ENCODE measurements at places on chromosomes 5 and 9. TPM values are rescaled to one million over a fixed set of nuclear protein-coding genes. Genes with fewer than 3 reads are reported as not detected.

The FAM78A gene
- total RNA-seq: 62.4 TPM

The ZNF189 gene
- 5.3 TPM for total RNA-seq

The INSL6 gene
- total RNA-seq: not detected

The PRLR gene
- 0.03 TPM for total RNA-seq

The HMMR gene
- total RNA-seq: 0.74 TPM

The ECPAS gene
- 37.5 TPM for total RNA-seq

The FBN2 gene
- not detected for total RNA-seq

- DNase-seq: no peak
Measured at GRCh38 chr5:180557217-180557809, 34.0 kb downstream of the SCGB3A1 start.

DNA sequence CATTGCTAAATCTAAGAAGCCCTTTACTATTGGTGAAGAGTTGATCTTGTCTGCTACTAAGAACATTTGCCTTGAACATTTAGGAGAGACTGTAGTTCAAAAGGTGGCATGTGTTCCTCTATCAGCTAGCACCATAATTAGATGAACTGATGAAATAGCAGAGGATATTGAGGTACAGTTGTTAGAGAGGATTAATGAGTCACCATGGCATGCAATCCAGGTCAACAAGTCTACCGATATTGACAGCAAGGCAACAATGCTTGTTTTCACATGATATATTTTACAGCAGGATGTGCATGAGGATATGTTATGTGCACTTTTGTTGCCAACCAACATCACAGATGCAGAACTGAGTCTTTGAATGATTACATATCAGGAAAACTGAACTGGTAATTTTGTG, 134.3 kb upstream of the CDH9 start:
- no peak for DNase-seq

- DNase-seq: no peak
Measured at GRCh38 chr5:171050916-171051315, 189.1 kb downstream of the RANBP17 start.

DNA sequence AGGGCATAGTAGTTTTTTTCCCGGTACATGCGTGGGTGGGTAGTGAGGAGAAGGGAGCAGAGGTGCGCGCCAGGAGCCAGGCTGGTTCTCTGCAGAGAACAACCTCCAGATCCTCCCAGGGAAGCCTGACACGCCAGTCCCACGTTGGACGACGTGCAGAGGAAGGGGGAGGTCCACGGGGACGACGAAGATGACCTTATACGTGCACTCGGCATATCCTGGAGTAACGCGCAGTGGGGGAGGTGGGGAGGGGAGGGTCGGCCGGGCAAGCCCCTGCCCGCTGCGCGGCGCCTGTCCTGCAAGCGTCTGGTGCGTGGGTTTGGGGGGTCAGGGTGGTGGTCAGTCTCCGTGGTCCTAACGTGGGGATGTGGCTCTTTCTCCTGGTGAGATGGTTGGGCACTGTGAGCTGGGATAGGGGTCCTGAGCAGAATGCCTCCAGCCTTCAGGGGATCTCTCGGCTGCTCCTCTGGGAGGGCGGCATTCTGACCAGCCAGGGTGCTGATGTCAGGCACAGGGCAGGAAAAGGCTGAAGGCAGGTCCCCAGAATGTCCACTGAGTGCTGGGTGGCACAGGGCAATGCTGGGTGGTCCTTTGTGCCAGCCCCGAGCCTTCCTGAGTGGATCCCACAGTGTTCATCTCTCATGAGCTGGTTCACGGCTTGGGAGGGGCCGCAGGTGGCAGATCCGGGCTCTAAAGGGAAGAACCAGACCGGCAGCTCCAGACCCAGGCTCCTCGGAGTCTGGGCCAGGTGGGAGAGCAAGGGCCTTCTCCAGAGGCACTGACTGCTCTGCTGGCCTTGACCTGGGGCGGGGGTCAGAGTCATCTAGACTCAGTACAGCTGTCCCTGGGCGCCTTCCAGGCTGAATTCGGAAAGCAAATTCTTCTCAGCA, 10.5 kb upstream of the SCGB3A1 start:
- DNase-seq: no peak

DNA sequence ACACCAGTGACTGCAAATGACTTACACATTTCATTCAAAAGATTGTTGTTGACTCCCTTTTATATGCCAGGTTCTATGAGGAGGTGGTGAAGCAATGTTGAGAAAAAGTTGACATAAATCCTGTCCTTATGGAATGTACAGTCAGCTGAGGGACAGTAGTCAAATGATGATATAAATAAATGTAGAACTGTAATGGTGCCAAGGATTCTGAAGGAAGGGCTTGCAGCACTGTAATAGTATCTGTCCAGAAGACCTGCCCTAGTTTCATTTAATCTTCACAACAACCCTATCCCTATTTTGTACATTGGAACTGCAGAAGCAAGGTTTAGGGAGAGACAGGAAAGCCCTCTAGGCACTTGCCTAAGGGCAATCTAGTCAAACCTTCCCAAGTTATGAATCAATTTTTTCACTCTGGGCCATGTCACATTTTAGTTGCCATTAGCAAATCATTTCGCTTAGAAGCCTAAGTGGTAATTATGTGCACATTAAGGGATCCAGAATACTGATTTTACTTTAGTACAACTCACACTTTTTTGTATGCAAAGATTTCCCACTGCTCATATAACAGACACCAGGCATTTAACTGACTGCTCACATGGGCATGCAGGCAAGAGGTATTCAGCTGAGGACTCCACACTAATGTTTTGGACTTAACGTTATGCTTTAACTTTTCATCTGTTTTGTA, 34.5 kb upstream of the LIFR start:
- DNase-seq: no peak

DNA sequence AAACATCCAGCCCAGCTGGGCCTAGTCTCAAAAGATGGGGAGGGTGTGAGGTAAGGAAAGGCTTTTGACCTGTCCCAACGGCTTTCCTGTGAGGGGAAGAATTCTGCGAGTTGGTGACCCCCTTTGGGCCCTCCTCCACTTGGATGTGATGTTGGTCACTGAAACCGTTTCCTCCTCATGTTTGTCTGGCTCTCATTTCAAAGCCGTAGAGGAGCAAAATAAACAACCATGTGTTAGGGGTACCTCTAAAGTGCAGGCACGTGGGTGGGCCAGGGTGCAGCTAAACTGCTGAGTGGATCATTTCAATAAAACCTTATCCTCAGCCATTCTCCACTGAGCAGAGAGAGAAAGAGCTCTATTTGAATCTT, 84.3 kb upstream of the MELK start:
- DNase-seq: no peak

DNA sequence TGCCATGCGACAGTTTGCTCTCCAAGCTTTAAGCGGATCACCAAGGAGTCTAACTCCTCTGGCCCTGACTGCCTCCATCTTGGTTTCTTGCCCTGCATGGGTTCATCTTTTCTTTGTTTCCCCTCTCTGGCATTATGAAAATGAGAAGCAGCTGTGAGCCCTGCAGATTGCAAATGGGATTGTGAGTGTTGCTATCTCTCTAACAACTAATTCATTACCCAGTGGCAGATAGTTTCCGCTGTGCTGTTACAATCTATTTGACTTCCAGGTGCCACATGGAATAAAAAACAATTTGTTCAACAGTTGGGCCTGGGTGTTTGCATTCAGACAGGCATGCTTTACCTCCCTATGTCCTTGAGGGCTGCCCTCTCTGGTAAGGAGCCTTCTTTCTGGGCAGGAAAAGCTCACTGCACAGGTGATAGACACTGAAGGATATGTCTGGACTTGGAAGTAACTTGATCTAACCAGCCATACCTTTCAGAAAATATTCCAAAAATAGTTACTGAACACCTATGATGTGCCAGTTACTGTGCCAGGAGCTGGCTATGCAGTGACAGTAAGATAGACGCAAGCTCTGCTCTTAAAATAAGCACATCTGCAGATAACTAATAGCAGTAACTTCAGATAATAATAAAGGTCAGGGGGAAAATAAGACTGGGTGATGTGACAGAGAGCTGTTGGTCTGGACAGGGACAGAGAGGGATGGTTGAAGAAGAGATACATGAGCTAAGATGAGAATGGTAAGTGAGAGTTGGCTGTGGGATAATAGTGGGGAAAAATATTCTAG, 40.1 kb downstream of the GRIA1 start:
- no peak for DNase-seq

DNA sequence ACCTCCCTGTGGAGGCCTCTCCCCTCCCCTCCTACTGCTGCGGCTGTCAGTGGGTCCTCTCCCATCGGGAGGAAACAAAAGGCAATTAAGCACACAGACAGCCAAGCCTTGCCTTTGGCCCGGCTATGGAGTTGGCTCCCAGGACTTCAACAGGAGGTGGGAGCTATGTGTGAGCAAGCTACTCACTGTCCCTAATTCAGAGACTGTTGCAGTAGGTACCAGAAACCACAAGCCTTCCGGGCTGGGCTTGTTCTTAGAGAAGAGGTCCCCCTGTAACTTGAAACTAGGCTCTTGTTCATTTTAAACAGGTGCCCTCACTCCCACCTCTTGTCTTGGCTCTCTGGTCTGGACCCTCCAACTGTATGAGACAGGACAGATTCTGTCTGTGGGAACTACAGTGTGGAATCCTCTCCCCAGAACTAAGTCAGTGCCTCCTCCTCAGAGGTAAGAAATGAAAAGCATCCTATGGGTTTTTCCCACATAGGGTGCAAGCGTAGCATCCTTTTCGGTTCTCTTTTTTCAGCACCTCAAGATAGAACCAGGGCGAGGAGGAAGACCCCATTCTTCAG, 561.1 kb downstream of the EBF1 start:
- no peak for DNase-seq

GRCh38 chr5:135076801-135077200, 42.8 kb upstream of the PITX1 start:
- DNase-seq: no peak

DNA sequence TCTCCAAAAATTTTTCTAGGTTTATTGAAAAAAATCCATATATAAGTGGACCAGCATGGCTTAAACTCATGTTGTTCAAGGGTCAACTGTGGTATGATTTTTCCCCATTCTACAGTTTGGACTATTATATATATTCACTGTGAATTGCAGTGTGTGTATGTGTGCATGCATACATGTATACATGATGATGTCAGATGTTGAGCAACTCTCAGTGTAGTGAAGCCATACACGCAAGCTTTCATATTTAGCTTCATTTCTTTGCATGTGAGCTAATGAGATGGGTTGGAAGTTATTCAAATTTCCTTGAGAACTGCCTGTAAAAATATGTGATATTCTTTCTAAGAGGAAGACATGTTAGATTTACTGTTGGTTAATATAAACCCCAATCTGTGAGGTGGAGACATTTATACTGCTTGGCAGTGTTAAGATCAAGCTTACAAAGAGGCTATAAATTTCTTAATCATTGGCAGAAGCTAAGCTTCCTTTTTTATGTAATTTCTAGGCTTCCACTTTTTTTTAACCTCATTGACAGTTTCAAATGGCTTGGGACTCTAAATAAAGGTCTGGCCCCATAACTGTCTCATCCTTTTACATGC, 134.8 kb downstream of the GABRG2 start:
- DNase-seq: no peak

- no peak for DNase-seq
Measured at GRCh38 chr9:20404192-20404813, 218.0 kb downstream of the MLLT3 start.

DNA sequence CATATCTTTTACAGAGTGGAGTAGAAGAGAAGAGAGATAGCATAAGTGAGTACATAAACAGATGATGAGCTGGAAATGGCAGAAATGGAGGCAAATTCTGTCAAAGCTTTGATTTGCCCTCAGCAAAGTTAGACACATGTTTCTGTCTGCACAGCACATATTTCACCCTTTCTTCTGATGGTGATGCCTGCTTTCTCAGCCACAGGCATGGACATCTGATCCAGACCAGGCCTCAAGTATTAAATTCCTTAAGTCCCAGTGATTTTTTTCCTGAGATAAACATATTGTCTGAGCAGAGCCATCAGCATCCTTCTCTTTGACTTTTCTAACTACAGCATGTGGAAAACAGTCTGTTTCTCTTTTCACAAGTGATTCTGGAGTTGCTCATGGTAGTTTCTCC, 409.8 kb downstream of the MAN2A1 start:
- no peak for DNase-seq

GRCh38 chr5:113487781-113488644, at the start of gene MCC:
Gene MCC, minus strand, starts transcription at chr5:113488453.
- DNase-seq: peak; percentile 33

DNA sequence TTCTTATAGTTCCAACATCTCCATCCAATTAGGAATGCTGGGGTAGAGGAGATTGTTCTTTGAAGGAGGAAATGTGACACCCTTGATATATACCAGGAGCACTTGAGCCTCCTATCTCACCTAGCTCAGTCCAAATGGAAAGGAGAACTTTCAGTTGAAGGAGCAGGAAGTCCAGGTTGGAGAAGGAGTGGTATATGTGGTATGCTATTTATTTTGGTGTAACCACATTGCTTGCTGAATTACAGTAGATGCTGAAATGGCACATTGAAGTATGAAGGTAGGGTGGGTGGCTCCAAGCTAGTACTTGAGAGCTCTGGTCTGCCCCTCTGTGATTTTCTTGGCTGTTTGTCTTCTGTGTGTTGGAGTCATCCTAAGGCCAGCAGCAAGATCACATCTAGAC, 6.1 kb downstream of the CSNK1G3 start:
- no peak for DNase-seq

GRCh38 chr9:84667571-84668195, 1.8 kb upstream of the NTRK2 start:
- DNase-seq: no peak

- DNase-seq: no peak
Measured at GRCh38 chr5:26872337-26872736, 166.0 kb downstream of the CDH9 start.

- peak; percentile 15 for DNase-seq
Measured at GRCh38 chr5:124649491-124650146, 96.8 kb downstream of the ZNF608 start.

DNA sequence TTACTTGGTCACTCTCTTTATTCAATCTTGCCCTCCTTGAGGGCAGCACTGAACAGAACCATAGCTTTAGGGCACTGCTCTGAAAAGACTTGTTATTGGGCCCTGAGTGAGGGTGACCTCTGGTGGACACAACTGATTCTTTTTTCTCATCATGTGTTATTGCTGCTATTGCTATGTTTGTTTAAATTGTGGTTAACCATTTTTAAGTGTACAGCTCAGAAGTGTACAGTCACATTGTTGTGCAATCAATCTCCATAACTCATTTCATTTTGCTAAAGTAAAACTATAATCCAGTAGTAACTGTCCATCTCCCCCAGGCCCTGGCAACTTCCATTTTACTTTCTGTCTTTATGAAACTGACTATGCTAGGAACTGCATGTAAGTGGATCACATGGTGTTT, 351.1 kb upstream of the RIOK2 start:
- no peak for DNase-seq

GRCh38 chr5:207599-207998, 10.4 kb downstream of the CCDC127 start:
- DNase-seq: no peak

DNA sequence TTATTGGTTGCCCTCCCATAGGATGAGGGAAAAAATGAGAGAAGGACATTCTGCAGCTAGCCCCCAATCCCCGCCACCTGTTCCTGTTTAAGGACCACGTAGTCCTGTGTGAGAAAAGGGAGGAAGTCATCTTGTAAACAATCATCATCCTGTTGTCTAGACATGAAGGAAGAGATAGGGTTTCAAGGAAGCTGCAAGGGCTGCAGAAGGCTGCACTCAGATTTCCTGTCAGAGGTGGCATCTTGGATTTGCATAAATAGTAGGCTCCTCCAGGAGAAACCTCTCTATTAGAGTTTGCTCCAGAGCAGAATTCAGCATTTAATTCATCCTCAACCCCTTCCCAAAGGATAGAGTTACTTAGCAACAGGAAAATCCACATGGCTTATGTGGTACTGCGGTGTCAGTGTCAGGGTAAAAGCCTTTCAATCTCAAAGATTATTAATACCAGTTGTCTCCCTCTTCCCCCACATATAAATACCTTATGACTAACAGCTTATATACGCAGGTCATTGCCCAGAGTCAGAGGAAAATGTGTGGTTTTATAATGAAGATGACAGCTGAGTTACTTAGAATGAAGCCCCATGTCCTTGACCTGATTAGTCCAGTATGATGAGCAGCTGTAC, 4.6 kb upstream of the DNAJC18 start:
- DNase-seq: no peak
